Cerebellum (tissue), 4 donors: ENCODE measurements at places on chromosomes 12 and 14. TPM values are rescaled to one million over a fixed set of nuclear protein-coding genes. Genes with fewer than 3 reads are reported as not detected.

RPS6KL1 gene
- 42.4 TPM for total RNA-seq

NFE2 gene
- total RNA-seq, result 1.3 TPM

IL26 gene
- not detected for total RNA-seq

MMP19 gene
- 0.18 TPM for total RNA-seq

CCDC177 gene
- total RNA-seq, result 4.5 TPM

GLS2 gene
- 6.1 TPM for total RNA-seq

DHH gene
- total RNA-seq, result 0.54 TPM

DERA gene
- 18.1 TPM for total RNA-seq

APPL2 gene
- total RNA-seq, result 67.3 TPM

TMEM119 gene
- 1.1 TPM for total RNA-seq

BBOF1 gene
- 15.2 TPM for total RNA-seq

KICS2 gene
- 7.2 TPM for total RNA-seq

EXOC3L4 gene
- 0.36 TPM for total RNA-seq

MYO1H gene
- total RNA-seq, result 0.09 TPM

TAS2R14 gene
- 23.5 TPM for total RNA-seq

GDF3 gene
- not detected for total RNA-seq

FBXL14 gene
- total RNA-seq, result 17.2 TPM

KCNC2 gene
- 20.2 TPM for total RNA-seq

TEP1 gene
- total RNA-seq, result 10.3 TPM

SRSF5 gene
- 161 TPM for total RNA-seq

TEAD4 gene
- total RNA-seq, result 1.6 TPM
